IPS DF 6.9 (cell line): ENCODE measurements at places on chromosomes 5 and 9.
A peak's percentile ranks its signal among the peaks of the same experiment; 100 is the strongest.

- DNase-seq = no peak
Measured at GRCh38 chr5:77139001-77139400, 51.9 kb upstream of the ZBED3 start.

- DNase-seq = no peak
Measured at GRCh38 chr5:73912821-73913271, 286.9 kb downstream of the ARHGEF28 start.

DNA sequence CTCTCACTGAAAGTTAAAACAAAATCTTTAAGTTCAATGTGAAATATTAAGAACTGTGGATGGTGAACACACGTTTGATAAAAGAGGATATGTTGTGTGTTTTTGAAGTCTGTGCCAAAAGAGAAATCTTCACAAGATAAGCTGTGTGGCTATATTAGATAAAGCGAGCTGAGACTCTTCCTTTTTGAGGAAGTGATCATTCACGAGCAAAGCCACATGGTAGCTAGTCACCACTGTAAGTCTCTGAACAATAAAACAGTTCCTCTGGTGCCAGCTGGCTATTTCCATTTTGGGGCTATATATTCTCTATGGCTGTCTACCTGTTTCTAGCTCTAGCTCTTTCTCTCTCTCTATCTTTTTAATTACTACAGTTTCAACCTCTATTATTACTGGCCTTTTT lies 1849.2 kb upstream of the C9orf72 start:
- no peak for DNase-seq

GRCh38 chr9:15306068-15306756 lies 804 bp downstream of the TTC39B start:
- no peak for DNase-seq

DNA sequence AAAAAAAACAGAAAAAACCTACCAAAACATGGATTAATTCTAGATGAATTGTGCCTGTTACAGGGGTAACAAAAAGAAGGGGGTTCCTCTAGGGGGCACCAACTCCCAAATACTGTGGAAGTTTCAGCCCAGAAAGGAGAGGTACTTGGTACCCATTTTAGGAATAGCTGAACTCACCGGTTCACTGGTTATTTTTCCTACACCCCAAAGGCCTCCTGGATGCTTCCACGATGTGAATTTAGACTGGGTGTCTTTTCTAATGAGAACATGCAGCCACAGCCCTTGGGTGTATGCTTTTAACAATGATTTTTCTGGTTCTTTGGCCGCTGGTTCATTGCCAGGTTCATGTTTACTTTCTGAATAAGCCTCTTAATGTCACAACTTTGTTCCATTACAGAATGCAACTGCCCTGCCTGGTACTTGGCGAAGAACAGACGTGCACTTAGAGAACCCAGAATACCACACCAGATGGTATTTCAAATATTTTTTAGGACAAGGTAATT lies 46.7 kb downstream of the GARNL3 start:
- DNase-seq = peak; percentile 18

DNA sequence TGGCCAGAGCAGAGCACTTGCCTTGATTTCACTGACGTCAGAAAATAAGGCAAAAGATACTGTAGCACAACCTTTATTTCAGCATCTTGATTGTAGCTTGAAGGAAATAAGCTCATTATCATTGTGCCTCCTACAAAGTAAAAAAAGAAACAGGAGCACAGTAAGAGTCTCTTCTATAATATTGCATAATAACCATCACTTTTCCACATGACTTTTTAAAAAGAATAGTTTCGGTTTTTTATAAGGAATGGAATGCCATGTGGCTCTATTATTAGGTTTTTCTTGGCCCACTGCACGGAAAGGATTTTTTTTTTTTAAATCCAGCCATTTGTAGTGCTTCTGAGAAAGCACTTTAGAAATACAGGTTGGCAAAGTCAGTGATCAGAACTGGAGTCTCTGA lies 655.3 kb downstream of the LRRC70 start:
- no peak for DNase-seq
